Erythroblast (primary cell): ENCODE measurements at places on chromosomes 5 and 9.
A peak's percentile ranks its signal among the peaks of the same experiment; 100 is the strongest.

DNA sequence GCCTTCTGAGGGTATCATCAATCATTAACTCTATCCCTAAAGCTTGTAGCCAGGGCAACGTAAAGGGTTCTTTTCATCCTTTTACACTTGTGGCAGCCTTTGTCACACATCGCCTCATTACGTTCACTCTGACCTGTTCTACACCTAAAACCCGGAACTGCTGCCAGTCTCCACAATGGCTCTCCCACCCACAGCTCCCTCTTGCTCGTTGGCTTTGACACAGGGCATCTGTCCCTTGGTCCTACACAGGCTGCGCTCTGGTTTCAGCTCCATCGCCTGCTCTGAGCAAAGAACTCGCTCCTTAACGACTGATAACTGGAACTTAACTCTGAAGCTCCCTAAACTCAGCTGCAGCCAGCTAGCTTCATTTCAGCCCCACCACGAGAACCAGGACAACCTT, 112.8 kb upstream of the CTNND2 start:
- DNase-seq, result no peak

- no peak for DNase-seq
These were observed 462.0 kb downstream of the HTR1A start for GRCh38 chr5:63500242-63500641.

- peak; percentile 58 for DNase-seq
These were observed 2.6 kb upstream of the PSIP1 start for GRCh38 chr9:15513335-15513734.

- no peak for DNase-seq
These were observed 145.9 kb upstream of the TLE4 start for GRCh38 chr9:79425840-79426239.

DNA sequence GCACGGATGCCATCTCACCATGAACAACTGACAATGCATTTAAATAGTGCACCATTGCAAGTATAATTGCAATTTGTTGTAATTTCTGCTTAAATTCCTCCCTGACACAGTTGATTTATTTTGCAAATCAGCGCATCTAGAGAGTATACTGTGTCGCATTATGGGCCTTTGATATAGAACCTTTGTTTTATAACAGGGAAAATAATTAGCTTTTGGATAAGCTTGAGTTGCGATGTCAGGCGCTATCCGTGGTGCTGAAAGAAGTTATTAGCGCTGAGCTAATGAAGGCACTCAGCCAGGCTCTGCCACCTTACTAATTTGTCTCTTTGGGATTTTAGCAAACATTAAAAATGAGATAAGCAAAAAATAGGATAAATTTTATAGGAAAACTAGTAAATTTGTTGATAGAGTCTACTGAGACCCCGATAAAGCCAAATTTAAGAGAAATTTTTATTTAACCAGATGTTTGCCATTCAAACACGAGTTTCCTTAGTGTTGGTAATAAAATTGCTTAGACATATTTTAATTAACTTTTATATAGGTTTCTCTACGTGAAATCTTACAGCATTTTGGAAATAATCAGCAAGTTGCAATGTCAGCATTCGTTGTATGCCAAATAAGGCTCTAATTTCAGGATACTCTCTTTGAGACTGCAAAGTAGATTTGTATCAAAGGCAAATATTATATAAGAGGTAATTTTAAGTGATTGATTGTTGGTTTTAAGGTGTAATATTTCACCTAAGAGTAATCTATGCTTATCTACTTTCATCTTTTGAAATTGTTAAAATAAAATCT, 355.5 kb downstream of the TLR4 start:
- DNase-seq, result peak; percentile 11

GRCh38 chr9:10026443-10026984, 586.3 kb downstream of the PTPRD start:
- no peak for DNase-seq

GRCh38 chr5:168810641-168811040, 231.5 kb upstream of the PANK3 start:
- no peak for DNase-seq

- no peak for DNase-seq
These were observed 37.9 kb downstream of the ADRB2 start for GRCh38 chr5:148864113-148864841.

DNA sequence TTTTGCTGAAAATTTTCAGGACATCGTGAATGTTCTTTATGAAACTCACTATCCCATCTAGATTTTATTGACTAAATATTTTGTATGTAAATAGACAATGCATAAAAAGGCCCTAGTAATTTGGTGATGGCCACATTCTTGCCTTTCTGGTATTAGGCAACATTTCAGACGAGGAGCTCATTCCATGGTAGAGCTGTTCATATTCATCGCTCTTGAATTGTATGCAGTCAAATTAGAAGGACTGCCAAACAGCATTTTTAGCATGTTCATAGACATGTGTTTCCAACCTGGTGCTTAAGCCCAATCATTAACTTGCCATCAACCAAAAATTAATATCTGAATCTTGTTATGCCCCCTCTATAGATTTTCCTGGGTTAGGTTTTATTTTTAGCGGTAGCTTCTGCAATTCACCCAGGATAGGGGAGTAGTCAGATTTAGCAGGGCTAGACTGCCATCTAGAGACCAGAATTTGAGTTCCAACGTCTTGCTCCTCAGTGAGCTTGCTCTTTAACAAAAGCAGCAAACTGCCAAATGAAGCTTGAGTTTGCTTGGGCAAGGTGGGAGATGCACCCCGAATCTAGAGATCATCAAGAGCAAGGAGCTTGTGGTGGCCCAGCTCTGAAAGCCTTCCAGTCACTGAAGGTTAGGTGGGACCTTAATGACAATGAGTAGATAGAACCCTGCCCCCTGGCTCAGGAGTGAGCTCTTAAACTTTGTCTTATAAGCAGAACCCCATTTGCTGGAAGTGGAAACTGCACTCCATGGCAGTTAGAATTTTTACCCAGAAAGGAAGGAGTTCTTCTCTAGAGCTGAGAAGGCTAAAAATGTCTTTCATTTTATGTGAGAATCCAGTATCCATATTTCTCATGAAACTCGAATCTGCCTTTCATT, 456.2 kb downstream of the RASEF start:
- DNase-seq, result peak; percentile 39

DNA sequence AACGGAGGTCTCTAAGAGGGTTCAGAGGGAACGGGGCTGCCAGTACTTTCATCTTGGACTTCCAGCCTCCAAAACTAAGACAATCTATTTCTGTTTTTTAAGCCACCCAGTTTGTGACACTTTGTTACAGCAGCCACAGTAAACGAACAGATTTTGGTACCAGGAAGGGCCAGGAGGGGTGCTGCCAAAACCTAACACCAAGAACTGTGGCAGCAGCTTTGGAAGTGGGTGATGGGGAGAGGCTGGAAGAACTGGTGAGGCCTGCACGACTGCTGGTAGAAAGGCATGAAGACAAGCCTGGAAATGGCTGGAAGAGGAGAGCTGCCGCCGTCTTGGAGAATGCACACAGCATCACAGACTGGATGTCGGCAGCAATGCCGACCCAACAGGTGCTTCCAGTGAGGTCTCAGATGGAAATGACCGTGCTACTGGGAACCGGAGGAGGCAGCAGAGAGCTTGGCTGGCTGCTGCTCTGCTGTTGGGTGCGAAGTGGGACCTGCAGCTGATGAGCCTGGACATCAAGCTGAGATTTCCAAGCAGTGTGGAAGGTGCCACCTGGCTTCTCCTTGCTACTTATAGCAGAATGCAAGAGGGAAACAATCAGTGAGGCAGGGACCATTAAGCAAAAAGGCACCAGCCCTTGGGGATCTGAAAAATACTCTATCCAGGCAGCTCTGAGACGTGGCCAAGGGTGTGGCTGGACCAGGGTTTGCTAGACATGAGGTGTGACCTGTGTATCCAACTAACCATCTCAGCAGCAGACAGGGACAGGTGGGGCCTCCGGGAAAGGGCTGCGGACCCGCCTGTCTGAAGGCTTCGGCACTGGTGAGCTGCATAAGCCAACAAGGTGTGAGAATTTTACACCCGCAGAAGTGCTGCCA, 4.7 kb upstream of the TMEM210 start:
- peak; percentile 50 for DNase-seq

DNA sequence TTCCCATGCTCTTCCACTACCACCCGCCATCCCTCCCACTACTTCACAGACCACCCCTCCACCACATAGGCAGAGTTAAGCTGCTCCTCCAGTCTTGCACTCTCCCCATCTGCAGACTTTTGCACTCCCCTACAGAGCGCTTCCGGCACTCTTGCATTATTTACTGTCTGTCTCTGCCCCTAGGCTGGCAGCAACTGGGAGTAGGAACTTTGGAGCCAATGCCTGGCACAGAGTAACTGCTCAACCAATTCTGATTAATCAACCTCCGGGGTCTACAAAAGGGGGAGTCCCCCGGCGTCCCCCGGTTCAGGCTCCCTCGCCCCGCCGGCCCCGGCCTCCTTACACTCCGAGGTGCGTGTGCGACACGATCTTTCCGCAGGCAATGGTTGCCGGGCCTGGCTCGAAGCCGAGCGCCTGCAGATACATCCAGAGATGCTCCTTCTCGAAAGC, 498 bp downstream of the HAUS6 start:
- DNase-seq, result peak; percentile 75

GRCh38 chr5:2432076-2432920, 319.2 kb downstream of the IRX2 start:
- no peak for DNase-seq

DNA sequence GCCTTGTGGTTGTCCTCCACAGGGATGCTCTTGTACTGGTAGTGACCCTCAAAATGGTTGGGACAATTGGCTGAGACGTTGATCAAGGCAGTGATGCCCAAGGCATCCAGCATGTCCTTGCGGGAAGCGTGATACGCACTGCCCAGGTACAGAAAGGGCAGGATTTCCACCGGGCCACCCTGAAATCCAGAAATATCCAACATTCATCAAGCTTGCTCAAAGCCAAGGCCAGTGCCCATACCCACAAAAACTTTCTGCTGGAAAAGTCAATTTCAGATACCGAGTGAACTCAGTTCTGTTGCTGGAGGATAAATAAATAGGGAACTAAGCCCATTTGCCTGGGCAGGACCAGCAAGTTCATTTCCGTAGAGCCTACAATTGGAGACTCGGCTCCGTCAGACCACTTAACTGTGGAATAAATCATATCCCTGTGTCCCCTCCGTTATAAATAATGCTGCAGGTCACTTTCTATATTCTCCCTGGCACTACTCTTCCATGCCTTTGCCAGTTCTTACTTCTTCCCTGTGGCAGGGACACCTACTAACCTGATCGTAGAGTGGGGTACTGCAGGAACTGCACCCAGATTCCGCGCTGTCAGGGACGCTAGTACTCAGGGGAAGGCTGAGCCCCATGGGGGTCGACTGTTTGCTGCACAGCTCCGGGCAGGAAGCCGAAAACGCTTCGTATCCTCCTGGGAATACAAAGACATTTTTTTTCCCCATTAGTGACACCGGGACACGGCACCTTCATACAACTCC, 1.2 kb downstream of the DUSP1 start:
- DNase-seq, result peak; percentile 63

DNA sequence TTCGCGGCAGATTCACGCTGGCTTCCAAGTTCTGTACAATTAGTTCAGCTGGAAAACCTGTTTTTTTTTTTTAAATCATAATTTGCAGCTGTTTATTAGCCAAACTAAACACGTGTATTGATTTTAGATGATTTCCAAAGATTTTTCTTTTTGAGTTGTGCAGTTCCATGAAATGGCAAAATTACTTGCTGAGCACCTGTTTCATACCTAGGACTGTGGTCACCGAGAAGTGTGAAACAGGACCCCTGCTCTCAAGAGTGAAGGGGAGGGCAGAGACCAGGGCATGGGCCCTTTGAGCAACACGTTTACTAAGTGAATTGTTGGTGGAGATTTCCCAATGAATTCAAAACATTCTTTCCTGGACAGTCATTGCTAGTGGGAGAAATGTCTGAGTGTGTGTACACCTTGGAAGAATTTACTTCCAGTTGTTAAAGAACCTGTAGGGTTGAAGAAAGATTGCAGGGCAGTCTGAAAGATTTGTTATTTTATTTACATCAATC, 688 bp downstream of the SNX24 start:
- DNase-seq, result peak; percentile 35

- peak; percentile 93 for DNase-seq
These were observed 21.3 kb upstream of the AK3 start for GRCh38 chr9:4762108-4762885.

GRCh38 chr9:136554870-136555269, 9.0 kb upstream of the NOTCH1 start:
- DNase-seq, result no peak

DNA sequence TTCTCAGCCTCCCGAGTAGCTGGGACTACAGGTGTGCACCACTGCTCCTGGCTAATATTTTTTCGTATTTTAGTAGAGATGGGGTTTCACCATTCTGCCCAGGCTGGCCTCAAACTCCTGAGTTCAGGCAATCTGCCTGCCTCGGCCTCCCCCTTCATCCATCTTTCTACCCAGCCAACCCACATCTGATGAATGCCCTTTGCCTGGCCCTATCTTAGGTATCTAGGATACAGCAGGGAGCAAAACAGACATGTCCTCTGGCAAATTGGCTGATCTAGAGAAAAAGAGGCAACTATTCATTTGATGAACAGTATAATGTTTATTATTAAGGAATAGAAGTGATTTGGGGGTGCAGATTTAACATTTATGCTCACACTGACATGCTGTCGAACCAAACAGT, 123.0 kb downstream of the TRIO start:
- no peak for DNase-seq

DNA sequence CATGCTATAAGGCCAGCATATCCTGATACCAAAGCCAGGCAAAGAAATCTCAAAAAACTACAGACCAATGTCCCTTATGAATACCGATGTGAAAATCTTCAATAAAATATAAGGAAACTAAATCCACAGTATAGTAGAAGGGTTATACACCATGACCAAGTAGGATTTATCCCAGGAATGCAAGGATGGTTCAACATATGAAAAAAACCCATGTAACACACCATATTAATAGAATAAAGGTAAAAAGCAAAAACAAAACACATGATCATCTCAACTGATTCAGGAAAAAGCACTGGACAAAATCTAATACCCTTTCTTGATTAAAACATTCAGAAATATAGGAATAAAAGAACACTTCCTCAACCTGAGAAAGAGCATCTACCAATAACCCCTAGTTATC, 6.1 kb downstream of the FBXL17 start:
- peak; percentile 5 for DNase-seq

- no peak for DNase-seq
These were observed 674 bp downstream of the LHFPL2 start for GRCh38 chr5:78647838-78648358.

GRCh38 chr9:69121155-69122081, 52.7 kb upstream of the TJP2 start:
- DNase-seq, result peak; percentile 75
